ENCODE measurements at places on chromosomes 3 and 15. TPM values are rescaled to one million over a fixed set of nuclear protein-coding genes. Genes with fewer than 3 reads are reported as not detected.

Gene MED12L
- 7.8 TPM for total RNA-seq

GRCh38 chr3:36969540-36970432 is 23.1 kb downstream of the EPM2AIP1 start:
- H3K36me3 ChIP-seq: no peaks in the 10 kb centered on the region
- peaks cover 7% of the 10 kb centered on the region for H3K4me1 ChIP-seq
- peak; percentile 24 for DNase-seq

Gene PAQR5
- not detected for total RNA-seq

Gene SNAPC5
- total RNA-seq: 17.6 TPM

Gene A4GNT
- total RNA-seq: not detected

DNA sequence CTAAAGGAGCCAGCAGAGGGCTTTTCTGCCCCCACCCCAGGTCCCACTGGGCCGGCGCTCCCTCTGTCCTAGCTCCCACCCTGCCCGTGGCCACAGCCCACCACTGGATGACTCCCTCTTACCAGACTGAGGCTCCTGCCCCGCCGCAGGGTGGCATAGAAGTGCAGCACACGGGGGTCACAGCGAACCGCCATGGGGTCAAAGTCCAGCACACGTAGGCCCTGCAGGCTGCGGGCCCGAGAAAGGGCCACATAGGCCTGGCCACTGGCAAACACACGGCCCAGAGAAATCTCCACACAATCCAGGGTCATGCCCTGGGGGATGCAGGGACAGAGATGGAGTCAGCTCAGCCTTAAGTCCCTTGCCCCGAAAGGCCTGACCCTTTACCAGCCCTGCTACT is 9.0 kb downstream of the PIF1 start:
- no peaks in the 10 kb centered on the region for H3K27me3 ChIP-seq
- H3K4me1 ChIP-seq: peaks cover 10% of the 10 kb centered on the region
- no peaks in the 10 kb centered on the region for H3K36me3 ChIP-seq
- H3K4me3 ChIP-seq: no peak overlapping the region
- no peak for DNase-seq
- H3K27ac ChIP-seq: no peak overlapping the region

Gene ETV5
- 16.9 TPM for total RNA-seq

Gene MAP4
- 319 TPM for total RNA-seq

Gene SH2D7
- not detected for total RNA-seq

DNA sequence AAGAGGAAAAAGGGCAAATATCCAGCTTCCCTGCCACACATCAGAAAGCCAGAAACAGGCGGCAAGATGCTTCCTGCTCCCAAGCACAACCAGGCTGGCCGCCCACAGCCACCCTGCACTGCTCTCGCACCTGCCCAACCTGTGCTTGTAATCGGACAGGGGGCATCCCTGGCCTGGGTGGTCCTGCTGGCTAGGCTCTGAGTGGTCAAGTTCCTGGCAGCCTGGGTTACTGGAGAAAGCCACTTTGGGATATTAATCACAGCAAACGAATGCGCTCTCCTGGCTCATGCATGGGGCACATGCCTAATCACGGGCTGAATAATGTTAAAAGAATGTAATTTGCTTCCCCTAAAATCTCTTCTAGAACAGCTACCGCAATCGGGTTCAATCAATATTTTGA is 442.4 kb downstream of the MCTP2 start:
- DNase-seq: no peak
- H3K27ac ChIP-seq: no peak overlapping the region
- H3K4me1 ChIP-seq: peaks cover 10% of the 10 kb centered on the region
- H3K4me3 ChIP-seq: no peak overlapping the region

- peak; percentile 24 for DNase-seq
- H3K4me1 ChIP-seq: no peaks in the 10 kb centered on the region
- no peaks in the 10 kb centered on the region for H3K36me3 ChIP-seq
- H3K27me3 ChIP-seq: no peaks in the 10 kb centered on the region
- no peak overlapping the region for H3K4me3 ChIP-seq
These were observed 405.9 kb upstream of the LMCD1 start for GRCh38 chr3:8095724-8096123.

Gene POLQ
- total RNA-seq: 2.4 TPM

- H3K27me3 ChIP-seq: no peaks in the 10 kb centered on the region
- H3K27ac ChIP-seq: no peak overlapping the region
- H3K4me3 ChIP-seq: no peak overlapping the region
- peaks cover 4% of the 10 kb centered on the region for H3K36me3 ChIP-seq
These were observed 1002.4 kb upstream of the SEMA6D start for GRCh38 chr15:46714950-46715349.

DNA sequence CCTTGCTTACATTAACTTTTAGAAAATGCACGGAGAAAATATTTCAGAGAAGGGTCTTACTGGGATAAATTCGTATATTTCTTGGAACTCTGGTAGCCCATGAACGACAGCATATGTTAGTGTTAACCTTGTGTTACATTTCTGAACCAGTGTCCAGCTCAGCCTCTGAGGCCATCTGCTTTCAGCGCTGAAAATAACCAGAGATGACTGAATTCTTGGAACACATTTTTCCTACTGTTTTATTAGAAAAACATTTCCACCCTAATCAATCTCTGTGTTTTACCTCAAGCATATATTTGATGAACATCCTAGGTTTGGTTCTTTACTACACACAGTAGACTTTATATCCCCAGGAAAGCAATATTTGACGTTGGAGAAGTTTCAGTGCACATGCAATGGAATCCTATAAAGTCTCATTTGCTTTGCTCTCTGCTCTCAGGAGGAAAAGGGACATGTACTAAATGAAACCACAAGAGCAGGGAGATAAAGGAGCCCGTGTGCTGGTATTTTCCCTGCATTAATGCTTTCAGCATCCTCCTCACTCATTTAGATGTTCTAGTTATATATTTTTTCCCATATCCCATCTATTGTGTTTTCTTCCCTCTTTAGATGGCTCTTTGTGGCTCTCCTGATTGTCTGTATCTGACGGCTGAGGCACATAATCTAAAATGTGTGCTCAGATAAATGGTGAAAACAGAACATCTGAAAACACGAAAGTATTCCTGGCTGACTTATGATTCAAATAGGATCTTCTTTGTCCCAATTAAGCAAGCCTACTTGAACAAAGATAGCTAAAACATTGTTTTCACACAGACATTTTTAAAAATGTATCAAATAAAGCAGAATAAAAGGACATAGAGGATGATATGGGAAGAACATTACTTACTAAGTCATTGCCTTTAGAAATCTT is 151.7 kb upstream of the KCNMB2 start:
- H3K4me1 ChIP-seq: peaks cover 31% of the 10 kb centered on the region
- H3K27ac ChIP-seq: peak overlapping the region; percentile 82
- DNase-seq: no peak

GRCh38 chr3:13750215-13750614 is 129.7 kb downstream of the WNT7A start:
- peaks cover 14% of the 10 kb centered on the region for H3K27me3 ChIP-seq
- no peak overlapping the region for H3K27ac ChIP-seq
- H3K4me1 ChIP-seq: peaks cover 6% of the 10 kb centered on the region
- peaks cover 14% of the 10 kb centered on the region for H3K36me3 ChIP-seq
- no peak overlapping the region for H3K4me3 ChIP-seq

GRCh38 chr3:150703299-150703755 is 393 bp downstream of the ERICH6 start:
- H3K4me3 ChIP-seq: peak overlapping the region; percentile 96
- H3K4me1 ChIP-seq: no peaks in the 10 kb centered on the region
- H3K27ac ChIP-seq: peak overlapping the region; percentile 92
- peak; percentile 51 for DNase-seq
- H3K36me3 ChIP-seq: peaks cover 7% of the 10 kb centered on the region

DNA sequence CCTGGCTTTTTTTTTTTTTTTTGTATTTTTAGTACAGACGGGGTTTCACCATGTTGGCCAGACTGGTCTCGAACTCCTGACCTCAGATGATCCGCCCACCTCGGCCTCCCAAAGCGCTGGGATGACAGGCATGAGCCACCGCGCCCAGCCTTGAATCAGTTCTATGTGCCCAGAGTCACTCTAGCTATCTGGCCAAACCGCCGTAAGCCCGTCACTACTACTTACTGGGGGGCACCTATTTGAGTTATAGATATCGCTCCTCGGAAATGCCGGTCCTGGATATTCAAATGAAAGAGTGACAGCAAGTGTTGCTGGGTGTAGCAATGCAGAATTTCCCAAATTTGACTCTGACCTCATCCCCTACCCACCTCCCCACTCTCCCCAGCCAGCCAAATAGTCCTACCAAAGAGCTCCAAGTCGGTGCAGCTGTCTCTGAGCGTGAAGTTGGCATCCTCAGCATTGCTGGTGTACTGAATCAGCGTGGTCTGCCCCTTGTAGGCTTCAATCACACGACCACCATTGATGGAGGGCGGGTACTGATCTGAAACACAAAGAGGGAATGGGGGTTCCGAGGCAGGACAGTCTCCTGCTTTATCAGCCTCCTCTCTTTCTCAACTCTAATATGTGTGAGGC is 38.1 kb downstream of the MUC20 start:
- no peak overlapping the region for H3K4me3 ChIP-seq
- no peak for DNase-seq
- no peak overlapping the region for H3K27ac ChIP-seq
- H3K36me3 ChIP-seq: no peaks in the 10 kb centered on the region

DNA sequence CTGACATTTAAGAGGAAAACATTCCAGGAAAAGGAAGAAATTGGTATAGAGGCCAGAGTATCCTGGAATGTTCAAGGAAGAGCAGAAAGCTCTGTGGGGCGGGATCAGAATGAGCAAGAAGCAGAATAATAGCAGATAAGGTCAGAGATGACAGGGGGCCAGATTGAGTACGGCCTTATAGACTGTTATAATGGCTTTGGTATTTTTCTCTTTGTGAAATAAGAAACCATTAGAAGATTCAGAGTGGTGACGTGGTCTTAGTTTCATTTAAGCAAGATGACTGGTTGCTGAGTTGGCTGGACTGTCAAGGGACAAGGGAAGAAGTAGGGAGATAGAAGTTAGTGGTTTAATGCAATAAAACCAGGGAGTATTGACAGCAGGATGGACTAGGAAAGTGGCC is 218.3 kb upstream of the SOX2 start:
- no peak overlapping the region for H3K4me3 ChIP-seq
- H3K4me1 ChIP-seq: no peaks in the 10 kb centered on the region
- no peak for DNase-seq
- H3K27me3 ChIP-seq: no peaks in the 10 kb centered on the region
- H3K36me3 ChIP-seq: no peaks in the 10 kb centered on the region
- H3K27ac ChIP-seq: no peak overlapping the region

DNA sequence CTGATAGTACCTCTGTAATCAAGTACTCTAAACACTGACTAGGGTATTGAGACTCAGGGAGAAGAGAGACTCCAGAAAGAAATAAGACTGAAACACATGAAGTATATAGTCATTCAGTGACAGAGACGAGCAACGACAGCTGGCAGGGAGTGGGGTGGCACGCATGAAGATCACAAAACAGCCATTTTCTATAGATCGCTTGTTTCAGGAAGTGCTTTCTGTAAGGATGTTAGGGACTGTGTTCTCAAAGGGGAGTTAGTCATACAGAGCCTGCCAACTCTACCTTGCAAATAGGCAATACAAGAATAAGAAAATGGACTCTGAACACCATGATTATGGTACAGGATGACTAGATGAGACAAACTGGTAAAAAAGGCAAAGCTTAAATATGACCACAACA is 139.5 kb downstream of the TBL1XR1 start:
- DNase-seq: no peak
- no peak overlapping the region for H3K27ac ChIP-seq
- H3K36me3 ChIP-seq: no peaks in the 10 kb centered on the region
- peaks cover 2% of the 10 kb centered on the region for H3K4me1 ChIP-seq

- no peak overlapping the region for H3K4me3 ChIP-seq
- peaks cover 4% of the 10 kb centered on the region for H3K27me3 ChIP-seq
- no peak for DNase-seq
- peaks cover 2% of the 10 kb centered on the region for H3K4me1 ChIP-seq
- no peak overlapping the region for H3K27ac ChIP-seq
- H3K36me3 ChIP-seq: no peaks in the 10 kb centered on the region
These were observed 26.1 kb upstream of the FGD5 start for GRCh38 chr3:14792691-14793121.

DNA sequence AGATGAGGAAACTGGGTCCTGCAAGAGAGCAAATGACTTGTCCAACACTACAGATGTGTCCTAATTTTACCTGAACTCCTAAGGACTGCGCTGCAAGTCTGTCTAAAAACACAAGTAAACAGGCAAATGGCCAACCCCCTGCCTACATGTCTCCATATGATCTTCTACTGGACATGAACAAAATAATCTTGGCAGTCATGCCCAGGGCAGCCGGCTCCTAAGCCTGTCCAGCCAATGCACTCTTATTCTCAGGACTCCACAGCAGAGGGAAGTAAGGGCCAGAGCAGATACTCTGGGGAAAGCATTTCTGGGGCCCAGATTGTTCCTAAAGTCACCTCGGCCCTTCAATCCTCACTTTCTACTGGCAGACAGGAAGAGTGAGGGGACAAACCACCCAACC is 10.3 kb downstream of the COLQ start:
- no peaks in the 10 kb centered on the region for H3K36me3 ChIP-seq
- peaks cover 3% of the 10 kb centered on the region for H3K27me3 ChIP-seq
- H3K4me1 ChIP-seq: no peaks in the 10 kb centered on the region
- no peak for DNase-seq
- H3K4me3 ChIP-seq: no peak overlapping the region

Gene TBC1D2B
- total RNA-seq: 45.3 TPM

DNA sequence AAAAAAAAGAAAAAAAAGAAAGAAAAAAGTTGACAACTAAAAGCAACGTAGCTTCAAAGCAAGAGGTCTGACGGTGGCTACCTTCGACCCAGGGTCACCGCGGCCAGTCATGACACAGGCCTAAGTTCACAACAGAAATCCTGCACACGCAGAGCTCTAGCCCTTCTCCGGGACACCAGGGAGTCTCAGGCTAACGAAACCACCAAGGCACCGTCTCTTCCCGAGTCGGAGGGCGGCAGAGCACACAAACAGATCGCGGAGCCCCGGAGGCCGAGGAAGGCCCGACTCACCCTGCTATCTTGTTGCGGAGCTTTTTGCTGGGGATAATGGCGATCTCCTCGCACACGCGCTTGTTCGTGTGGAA is 584 bp downstream of the RPS17 start:
- H3K27ac ChIP-seq: peak overlapping the region; percentile 87
- no peaks in the 10 kb centered on the region for H3K36me3 ChIP-seq
- no peak for DNase-seq
- H3K4me3 ChIP-seq: peak overlapping the region; percentile 95
- peaks cover 5% of the 10 kb centered on the region for H3K27me3 ChIP-seq

DNA sequence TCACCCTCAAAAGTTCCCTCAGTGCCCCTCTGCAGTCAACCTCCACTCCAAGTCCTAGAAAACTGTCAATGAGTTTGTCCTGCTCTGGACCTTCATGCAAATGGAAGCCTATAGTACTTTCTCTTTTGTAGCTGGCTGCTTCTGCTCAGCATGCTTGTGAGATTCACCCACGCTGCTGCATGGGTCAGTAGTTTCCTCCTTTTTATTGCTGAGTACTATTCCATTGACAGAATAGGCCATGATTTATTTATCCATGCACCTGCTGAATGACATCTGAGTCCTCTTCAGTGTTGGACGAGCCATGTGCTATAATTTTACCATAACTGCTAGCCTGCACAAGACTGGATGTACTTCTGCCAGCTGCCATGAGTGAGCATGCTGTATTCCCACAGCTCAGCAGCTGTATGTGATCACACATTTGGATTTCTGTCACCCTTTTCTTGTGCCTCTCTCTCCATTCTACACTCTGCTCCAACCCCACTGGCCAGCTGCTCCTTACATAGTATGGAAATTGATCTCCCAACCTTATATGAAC is 26.3 kb downstream of the CDCP1 start:
- peaks cover 7% of the 10 kb centered on the region for H3K4me1 ChIP-seq
- H3K36me3 ChIP-seq: no peaks in the 10 kb centered on the region
- no peak for DNase-seq
- H3K4me3 ChIP-seq: no peak overlapping the region
- no peak overlapping the region for H3K27ac ChIP-seq
- H3K27me3 ChIP-seq: peaks cover 2% of the 10 kb centered on the region

Gene SHF
- 309 TPM for total RNA-seq

Data from glutamatergic neuron (in vitro differentiated cells).